ENCODE measurements at places on chromosomes 11 and 22.

- no peak for DNase-seq
Observed at GRCh38 chr11:75479597-75480145, 46.1 kb downstream of the GDPD5 start.

DNA sequence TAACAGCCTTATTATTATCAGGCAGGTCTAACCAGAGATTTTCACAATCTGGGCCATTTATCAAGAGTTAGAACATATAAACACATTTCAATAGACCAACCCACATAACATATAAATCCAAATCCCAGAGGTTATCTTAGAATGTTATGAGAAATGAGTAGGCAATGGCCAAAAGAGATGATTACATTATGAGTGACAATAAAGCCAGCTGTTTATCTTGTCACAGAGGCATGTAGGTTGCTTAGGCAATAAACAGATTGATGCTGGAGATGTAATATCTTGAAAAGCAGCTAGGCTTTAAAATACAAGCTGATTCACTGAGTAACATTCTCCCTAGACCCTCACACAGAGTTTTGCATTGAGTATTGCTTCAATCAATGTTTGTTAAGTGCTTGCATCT lies 148.5 kb upstream of the SESN3 start:
- no peak for DNase-seq

GRCh38 chr11:95521133-95521542 lies 268.4 kb downstream of the FAM76B start:
- DNase-seq = no peak

DNA sequence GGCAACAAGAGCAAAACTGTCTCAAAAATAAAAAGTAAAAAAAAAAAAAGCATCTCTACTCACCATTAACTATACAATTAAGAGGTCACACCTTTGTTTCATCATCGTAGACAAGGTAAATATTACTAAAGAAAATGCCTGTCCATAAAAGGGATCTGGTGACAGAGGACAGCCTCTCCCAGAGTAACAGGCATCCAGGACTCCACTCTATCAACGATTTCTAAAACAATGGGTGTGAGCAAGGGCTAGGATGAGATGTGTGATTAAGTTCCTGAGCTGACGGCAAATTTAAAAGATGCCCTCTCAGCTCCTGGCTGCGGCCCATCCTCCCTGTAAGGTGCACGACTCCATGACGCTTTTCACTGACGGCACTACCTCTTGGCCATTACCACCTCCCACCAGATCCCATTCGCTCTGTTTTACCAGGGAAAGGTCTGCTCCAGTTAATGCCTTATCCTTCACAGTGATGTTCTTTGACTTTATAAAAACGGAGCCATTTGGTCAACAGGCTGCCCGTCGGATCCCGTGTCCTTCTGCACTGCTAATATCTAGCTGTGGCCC lies 2.3 kb upstream of the TMEM45B start:
- DNase-seq = no peak

DNA sequence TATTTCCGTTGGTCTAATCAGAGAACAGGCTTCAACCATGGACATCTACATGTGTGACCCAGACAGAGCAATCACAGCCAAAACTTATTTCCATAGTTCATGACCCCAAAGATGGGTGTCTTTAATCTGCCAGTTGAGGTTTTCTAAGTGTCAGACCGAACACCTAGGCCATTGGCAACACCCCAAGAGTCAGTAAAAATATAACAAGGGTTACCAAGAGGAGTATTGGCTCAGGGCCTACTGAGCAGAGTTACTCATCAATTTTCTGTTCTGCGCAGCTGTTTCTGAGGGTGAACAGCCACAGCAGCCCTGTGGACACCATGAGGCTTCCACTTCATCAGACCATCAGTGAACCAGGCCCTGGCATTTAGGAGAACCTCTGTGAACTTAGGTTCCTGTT lies 18.8 kb downstream of the GUCD1 start:
- DNase-seq = no peak

DNA sequence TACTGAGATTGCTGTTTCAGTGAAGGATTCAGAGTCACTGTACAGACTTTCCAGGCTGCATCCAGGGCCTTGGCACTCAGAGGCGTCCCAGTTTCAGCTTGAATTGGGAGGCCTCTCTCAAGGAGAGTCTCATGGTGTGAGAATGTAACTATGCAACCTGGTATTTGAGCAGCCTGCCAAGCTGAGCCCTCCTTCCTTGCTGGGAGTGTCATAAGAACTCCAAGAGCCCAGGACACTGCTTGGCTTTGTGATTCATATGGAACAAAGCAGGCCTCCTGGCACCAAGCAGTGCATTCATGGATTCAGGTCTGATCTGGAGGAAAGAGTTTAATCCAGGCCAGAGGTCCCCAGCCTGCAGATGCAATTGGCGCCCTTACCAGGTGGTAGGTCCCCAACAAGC lies 171.7 kb downstream of the DBX1 start:
- peak; percentile 73 for DNase-seq

- DNase-seq = no peak
Observed at GRCh38 chr11:96109331-96110030, 185.6 kb upstream of the MTMR2 start.

DNA sequence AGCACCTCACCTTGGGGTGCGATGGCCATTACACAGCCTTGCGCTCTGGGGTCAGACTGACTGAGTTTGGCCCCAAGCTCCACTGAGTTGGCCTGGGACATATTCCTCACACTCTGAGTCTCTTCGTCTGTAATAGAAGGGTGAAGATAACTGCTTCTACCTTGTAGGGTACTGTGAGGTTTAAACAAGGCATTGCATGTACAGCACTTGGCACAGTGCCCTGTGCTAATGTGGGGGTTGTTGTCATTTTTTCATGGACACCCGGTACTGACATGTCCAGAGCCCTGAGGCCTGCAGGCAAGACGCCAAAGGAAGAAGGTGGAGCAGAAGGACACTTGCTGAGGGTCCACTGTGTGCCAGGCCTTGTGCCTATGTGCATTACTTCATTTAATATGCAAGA lies 50.7 kb downstream of the OTOG start:
- DNase-seq = no peak

DNA sequence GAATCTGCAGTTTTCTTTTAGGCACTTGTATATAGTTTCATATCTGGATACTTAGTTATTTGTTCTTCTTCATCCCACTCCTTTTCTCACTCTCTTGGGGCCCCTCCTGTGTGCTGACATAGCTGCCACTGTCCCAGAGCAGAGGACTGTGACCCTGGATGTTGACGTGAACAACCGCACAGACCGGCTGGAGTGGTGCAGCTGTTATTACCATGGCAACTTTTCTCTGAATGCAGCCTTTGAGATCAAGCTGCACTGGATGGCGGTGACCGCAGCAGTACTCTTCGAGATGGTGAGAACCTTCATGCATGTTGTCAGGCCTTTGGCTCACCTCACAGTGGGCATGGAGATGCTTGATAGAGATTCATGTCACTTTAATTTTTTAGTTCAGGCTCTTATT lies 50.9 kb upstream of the YWHAH start:
- DNase-seq = peak; percentile 93

DNA sequence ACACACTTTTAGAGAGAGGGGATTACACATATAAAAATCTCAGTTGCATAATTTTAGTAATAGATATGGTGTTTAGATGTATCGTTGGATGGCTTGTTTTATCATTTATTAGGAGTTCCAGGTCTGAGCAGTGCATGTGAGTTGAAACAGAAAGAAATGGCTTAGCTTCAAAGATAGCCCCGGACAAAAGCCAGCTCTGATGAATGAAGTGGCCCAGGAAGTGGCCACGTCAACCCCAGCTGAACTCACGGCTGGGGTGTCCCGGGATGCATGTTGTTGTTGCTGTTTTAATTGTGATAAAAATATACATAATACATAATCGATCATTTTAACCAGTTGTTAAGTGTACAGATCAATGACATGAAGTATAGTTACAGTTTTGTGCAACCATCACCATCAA lies 1513.6 kb downstream of the BRD1 start:
- no peak for DNase-seq

DNA sequence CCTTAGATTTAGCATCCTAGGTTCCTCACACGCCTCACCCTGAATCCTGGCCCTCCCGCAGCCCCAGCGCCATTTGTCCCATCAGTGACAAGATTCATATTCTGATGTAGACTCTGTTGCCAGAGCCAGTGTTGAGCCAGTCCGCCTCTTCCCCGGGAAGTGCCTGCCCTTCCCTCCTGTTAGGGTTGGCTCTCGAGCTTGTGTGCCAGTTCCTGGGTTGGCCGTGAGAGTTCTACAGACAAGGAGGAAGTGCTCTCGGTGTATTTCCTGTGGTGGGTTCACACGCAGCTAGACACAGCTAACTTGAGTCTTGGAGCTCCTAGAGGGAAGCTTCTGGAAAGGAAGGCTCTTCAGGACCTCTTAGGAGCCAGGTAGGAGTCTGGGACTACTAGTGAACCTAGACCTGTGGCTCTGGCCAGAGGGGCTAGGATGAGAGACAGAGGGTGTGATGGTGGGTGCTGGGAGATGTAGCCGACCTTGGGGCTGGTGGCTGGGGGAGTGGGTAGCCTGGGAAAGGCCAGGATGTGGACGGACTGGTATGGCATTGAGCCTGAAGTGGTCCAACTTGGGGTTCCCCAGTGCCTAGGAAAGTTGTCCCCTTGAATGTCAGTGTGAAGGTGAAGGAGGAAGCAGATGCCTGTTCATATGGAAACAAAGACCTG lies at the start of gene IL18BP:
Gene IL18BP (plus strand): TSS at position 261 of the 662 bp plus-strand sequence. CDS start 1,076 bp downstream, outside the sequence.
- DNase-seq = peak; percentile 64

GRCh38 chr11:11230087-11230486 lies 123.0 kb downstream of the CSNK2A3 start:
- no peak for DNase-seq

DNA sequence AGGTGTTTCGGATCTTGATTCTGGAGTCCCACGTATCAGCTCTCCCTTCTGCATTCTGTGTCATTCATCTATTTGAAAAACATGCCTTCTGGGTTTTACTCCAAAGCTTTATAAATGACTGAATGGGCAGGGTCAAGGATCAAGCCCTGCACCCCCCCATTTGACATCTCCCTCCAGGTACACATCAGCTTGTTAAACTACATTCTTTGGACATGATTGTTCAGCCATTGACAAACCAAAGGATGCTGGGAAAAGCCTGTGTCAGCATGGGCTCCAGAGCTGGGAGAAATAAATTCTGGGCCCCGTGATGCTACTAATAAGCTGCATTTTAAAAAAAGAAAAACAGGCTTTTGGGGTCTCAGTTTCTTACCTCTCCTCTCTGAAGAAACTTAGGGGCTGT lies 103.7 kb downstream of the DSCAML1 start:
- no peak for DNase-seq

DNA sequence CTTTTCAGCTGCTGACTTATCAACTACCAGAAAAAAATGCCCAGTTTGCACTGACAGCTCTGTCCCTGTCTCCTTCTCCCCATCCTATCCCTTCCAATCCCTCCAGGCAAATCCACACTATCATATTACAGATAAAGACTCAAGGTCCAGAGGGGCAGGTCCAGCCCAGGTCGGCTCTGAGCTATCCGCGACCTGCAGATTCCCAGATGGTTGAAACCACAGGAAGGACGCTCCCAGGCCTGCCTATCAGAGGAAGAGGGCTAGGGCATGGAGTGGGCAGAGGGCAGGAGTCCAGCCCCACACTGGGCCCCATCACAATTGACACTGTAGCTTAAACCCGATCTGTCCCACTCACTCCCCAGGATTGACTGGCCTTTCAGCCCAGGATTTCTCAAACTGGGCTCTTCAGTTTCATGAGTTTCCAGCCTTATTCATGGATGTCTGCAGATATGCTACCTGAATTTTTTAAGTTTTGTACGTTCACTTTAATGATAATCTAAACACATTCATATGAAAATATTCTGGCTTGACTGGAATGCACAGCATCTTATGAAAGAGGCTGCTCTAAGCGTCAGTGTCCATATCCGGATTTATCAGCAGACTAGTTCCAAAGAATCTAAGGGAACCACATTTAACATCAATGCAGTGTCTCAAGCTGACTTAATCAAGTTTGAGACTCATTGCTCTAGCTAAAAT lies 16.4 kb upstream of the FCHSD2 start:
- DNase-seq = no peak
